IPS DF 6.9 (cell line): ENCODE measurements at places on chromosomes 11 and 22.

- no peak for DNase-seq
These were observed 109.4 kb downstream of the MICAL2 start for GRCh38 chr11:12219757-12220156.

DNA sequence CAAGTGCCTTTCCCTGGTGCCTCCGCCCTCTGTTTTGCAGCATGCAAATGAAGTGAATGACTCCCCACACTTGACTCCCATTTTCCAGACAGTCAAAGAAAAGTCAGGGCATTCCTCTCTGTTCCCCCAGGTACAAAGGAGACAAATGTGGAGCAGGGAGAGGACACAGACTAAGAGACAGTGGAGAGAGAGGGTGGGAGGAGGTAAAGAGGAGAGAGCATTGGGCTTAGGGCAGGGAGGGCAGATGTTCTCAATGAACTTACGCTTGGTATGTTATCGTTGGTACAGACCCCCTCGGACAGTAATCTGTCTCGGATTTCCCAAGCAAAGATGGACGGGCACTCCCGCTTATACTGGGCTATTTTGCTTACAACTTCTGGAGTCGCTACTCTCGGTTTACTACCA lies 9.8 kb downstream of the PAX6 start:
- no peak for DNase-seq

GRCh38 chr11:27471589-27472397 lies 797 bp downstream of the LGR4 start:
- no peak for DNase-seq

- no peak for DNase-seq
These were observed 19.3 kb downstream of the EIF3F start for GRCh38 chr11:8006349-8006977.

DNA sequence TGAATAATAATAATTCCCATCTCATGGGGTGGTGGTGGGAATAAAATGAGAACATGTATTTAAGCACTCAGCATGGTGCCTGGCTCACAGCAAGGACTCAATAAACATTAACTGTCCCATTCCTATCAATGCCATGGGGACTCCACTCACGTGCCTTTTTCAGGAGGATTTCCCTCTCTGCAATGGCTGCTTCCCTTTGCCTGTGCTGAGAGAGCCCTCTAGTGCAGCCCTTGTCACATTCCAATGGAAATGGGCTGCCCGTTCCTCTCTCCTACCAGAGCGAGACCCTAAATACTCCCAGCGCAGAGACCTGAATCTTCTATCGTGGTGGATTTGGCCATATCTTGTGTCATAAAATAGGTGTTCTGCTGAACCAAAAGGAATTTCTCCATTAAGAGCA lies 621.5 kb upstream of the B3GAT1 start:
- DNase-seq = peak; percentile 64

GRCh38 chr22:47059701-47060161 lies 297.3 kb downstream of the TBC1D22A start:
- no peak for DNase-seq

DNA sequence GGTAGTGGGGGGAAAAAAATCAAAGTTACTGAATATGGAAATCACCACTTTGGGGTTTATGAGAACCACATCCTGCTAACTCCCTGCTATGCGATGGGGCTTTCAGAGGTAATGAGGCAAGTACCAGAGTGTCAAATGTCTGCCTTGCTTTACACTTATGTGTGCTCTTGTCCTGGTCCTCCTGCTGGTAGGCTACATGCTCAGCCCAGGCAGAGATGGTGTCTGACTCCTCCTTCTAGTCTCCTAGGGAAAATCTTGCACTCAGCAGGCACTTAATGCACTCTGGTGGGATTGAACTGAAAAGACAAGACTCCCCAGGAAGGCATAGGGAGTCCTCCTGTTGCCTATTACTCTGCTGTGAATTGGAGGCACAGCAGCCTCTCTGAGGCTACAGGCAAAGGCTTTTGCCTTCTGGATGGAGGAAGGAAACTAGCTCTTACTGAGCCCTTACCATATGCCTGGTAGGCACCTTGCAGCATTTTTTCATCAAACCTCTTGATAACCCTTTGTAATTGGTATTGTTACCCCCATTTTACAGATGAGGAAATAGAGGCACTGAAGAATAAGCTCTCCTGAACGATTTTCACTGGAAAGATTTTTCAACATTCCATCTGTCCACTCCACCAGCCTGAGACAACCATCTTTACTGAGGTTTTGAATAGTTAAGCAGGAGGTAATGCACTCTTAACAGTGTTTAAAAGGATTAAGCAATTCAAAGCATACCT lies 132.1 kb upstream of the PAX6 start:
- no peak for DNase-seq
